CD8-positive, alpha-beta memory T cell (primary cell): ENCODE measurements at places on chromosomes 2 and 18.
A peak's percentile ranks its signal among the peaks of the same experiment; 100 is the strongest.

DNA sequence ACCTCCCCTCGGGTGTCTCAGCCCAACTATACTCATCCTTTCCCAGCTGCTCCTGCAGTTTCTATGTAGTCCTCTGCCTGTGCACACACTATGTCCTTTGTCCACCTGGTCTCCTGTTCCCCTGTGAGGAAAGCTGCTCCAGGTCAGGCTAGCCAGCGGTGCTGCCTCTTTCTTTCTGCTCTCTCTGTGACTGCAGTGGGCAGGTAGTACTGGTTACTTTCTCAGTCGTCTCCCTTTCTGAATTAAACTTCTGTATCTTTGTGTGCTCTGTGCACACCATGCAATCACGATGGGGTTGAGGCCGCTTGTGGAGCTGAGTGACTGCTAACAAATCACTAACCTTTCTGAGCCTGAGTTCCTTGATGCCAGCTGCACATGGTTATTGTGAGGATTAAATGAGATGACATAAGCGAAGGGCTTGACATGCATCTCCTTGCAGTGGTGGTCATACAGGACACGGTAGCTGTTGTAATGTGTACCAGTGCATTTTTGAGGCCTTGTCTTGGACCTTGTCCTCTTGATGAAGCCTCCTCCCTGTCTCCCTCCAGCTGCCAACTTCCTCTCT lies 3.5 kb downstream of the FARP2 start:
- H3K27ac ChIP-seq, result no peak overlapping the region
- H3K36me3 ChIP-seq, result no peaks in the 10 kb centered on the region
- DNase-seq, result no peak
- H3K4me1 ChIP-seq, result peaks cover 11% of the 10 kb centered on the region

DNA sequence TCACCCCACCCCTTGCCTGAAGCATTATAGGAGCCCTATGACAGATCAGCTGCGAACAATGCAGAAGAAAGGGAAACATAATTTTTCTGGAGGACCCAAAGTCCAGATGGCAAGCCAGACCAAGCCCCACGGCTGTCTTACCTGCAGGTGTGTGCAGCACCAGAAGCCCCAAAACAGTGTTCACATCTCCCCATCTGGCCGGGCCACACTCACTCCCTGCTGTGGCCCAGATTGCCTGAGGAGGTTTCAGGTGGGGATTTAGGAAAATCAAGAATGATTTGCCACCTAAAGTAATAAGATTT lies 11.7 kb upstream of the STK17B start:
- no peak for DNase-seq
- H3K36me3 ChIP-seq, result no peaks in the 10 kb centered on the region
- no peaks in the 10 kb centered on the region for H3K27me3 ChIP-seq
- H3K4me1 ChIP-seq, result peaks cover 86% of the 10 kb centered on the region
- H3K4me3 ChIP-seq, result peak overlapping the region; percentile 22

- H3K27me3 ChIP-seq, result no peaks in the 10 kb centered on the region
- DNase-seq, result no peak
- H3K4me3 ChIP-seq, result no peak overlapping the region
- H3K4me1 ChIP-seq, result peaks cover 6% of the 10 kb centered on the region
Measured at GRCh38 chr18:70683263-70683662, 394.4 kb downstream of the SOCS6 start.

DNA sequence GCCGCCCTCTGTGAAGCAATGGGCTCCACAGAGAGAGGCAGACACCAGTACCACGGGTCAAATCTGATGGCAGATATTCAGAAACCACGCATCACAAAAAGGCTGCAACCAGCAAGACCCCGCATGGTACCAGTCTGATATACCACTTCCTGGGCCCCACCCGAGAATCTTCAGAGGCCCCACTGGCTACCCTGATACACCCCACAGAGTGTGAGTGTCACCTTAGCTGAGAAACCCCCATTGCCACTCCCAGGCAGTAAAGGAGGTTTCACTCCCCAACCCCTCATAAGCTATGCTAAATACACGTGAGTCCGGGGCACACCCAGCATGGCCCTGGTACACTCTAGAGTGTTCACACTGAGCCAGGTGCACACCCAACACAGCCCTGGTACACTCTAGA lies 160.0 kb downstream of the EIPR1 start:
- H3K27me3 ChIP-seq, result no peaks in the 10 kb centered on the region
- H3K36me3 ChIP-seq, result no peaks in the 10 kb centered on the region
- peaks cover 13% of the 10 kb centered on the region for H3K4me1 ChIP-seq
- H3K4me3 ChIP-seq, result no peak overlapping the region
- DNase-seq, result peak; percentile 15

GRCh38 chr2:130728007-130728454 lies 839 bp upstream of the GPR148 start:
- peaks cover 18% of the 10 kb centered on the region for H3K4me1 ChIP-seq
- DNase-seq, result no peak
- H3K4me3 ChIP-seq, result peak overlapping the region; percentile 71
- no peaks in the 10 kb centered on the region for H3K36me3 ChIP-seq
